HCT116 (cell line): ENCODE measurements at places on chromosomes 1 and 21.

GRCh38 chr1:18474559-18475175 lies 6.1 kb upstream of the KLHDC7A start:
- DNase-seq = no peak

- peak; percentile 35 for DNase-seq
These were observed 26.9 kb downstream of the SPATA46 start for GRCh38 chr1:162349635-162350330.

DNA sequence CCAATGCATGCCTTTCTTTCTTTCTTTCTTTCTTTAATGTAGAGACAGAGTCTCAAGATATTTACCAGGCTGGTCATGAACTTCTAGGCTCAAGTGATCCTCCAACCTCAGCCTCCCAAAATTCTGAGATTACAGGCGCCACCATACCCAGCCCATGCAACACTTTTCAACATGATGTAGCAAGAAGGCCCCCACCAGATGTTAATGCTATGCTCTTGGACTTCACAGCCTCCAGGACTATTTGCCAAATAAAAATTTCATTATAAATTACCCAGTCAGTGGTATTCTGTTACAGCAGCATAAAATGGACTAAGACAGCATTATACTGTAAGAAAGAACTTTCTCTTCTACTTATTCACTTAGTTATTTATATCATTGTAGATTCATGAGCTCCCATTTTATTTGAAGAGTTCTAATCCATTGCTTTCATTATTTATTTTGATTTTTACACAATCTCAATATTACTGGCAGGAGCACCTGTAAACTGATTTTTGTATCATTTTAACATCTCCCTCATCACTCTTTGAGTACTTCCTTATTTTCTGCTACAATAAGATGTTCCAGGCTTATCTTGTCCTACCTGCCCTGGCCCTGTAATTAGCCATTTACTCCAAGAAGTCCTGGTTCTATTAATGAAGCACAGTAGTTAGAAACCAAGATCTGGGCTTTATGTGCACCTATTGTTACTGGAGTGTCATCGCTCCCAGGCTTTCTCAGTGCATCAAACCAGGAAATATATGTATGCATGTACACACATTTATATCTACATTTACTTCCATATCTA lies 4.8 kb upstream of the RCSD1 start:
- no peak for DNase-seq

- peak; percentile 95 for DNase-seq
These were observed 26.1 kb upstream of the LAMC2 start for GRCh38 chr1:183159960-183160359.

DNA sequence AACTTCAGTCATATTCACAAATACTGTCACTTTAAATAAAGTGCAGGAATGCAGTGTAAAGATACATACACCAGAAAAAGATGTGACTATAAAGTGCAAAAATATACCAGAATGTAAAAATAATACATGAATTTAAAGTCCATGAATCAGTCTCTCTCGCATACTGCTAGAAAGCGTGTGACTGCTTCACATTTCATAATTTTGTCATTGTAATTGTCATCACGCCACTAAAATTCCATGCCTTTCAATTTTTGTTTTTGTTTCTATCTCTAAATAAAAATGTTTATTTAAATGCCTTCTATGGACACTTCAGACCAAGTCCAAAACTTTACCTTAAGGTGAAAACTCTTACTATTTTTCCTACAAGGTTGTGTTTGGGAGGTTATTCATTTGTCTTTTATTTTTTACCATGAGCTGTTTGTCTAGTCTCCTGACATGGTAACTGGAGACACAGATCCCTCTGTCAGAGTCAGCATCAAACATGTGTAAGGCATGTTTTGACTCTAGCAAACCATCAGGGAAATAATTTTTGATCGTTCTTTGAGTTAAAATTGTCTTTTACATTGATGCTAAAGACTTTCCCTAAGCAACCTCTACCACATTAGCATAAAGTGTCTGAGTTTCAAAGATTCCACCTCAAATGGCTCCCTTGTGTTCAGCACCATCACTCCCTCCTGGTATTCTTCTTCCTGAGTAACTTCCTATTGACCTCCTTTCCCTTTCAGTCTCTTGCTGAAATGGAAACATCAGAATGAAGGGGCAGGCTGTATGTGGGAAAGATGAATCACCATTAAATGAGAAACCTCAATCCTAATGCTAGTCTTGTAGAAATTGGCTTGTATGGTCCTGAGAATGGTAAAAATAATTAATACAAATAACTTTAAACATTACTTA lies 14.0 kb upstream of the AIM2 start:
- DNase-seq = no peak

DNA sequence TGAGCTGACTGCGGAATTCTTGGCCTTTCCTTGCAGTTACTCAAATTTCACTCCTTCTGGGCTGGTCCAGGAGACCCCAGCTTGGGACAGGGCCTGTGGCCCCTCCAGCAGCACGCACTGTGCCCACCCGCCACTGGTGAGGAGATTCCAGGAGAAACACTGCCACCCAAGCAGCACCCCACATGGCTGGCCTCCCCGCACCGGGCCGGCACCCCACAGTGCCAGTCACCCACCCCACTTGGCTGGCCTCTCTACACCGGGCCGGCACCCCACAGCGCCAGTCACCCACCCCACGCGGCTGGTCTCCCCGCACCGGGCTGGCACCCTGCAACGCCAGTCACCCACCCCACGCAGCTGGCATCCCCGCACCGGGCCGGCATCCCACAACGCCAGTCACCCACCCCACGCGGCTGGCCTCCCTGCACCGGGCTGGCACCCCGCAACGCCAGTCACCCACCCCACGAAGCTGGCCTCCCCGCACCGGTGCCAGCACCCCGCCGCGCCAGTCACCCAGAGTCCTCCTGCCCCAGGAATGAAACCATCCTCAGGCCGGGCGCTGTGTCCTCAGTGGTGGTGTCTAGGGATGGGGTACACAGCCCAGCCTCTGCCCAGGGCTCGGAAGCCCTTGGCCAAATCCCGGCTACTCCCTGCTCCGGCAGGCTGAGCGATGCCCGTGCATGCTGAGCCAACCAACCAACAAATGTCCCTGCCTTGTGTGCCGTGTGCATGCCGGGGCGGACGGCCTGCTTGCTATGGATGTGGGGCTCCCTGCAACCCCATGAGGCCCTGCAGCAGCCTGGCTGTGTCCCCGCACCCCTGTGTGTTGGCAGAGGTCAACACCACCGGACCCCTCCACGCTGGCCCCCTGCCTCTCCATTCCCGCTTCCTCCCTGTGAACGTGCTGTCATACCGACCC lies 38.6 kb upstream of the TSPEAR start:
- DNase-seq = no peak

DNA sequence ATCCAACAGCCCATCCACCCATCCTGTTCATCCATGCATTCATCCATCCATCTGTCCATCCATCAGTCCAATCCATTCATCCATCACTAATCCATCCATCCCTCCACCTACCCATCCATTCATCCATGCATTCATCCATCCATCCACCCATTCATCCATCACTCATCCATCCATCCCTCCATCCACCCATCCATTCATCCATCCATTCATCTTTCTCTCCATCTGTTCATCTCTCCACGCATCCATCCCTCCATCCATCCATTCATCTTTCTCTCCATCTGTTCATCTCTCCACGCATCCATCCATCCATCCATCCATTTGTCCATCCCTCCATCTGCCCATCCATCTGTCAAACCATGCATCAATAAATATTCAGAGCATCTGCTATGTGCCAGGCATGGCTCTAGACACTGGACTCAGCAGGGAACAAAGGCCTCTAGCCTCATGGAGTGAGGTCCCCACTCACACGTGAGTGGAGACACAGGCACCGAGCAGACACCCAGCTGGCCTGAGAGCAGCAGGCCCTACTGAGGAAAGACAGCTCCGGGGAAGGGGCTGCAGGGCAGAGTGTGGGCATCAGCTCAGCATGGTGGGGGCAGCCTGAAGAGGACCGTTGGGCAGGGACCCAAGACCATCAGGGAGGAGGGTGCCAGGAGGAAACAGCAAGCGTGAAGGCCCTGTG lies 9.6 kb downstream of the KRTAP10-1 start:
- no peak for DNase-seq

GRCh38 chr1:154557248-154557938 lies 1.1 kb downstream of the UBE2Q1 start:
- no peak for DNase-seq

DNA sequence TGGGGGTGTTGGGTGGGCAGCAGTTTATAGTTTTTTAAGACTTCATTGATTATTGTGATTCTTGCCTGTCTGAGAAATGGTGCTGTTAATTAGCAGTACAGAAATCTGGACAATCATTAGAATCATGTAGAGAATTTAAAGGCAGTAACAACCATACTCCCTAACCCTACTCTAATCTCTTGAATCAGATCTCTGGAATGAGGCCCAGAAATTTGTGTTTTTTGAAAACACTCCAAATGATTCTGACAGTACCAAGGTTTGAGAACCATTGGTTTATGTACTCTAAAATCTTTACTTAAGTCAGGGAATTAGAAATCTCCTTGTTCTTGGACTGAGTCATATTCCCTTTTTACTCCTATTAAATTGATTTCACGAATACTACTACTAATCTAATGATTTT lies 24.0 kb downstream of the FNBP1L start:
- no peak for DNase-seq

DNA sequence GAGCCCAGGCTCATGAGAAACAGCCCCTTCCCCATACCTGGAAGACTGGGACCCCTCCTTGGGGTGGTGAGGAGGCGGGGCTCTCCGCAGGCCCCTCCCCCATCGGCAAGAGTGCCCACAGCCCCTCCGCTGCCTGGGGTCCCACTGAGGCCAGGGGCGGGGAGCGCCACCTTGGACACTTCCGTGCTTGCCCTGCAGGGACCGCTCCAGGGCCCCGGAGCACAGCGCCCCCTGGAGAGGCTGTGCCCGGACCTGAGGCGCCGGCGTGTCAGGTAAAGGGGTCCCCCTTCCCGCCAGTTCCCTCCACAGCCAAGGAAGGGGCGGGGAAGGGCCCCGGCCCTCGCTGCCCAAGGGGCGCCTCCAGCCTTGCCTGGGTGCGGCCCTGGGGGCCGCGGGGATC lies 21.5 kb downstream of the INAVA start:
- no peak for DNase-seq

- peak; percentile 7 for DNase-seq
These were observed 27.5 kb downstream of the TBX15 start for GRCh38 chr1:118960567-118961136.

DNA sequence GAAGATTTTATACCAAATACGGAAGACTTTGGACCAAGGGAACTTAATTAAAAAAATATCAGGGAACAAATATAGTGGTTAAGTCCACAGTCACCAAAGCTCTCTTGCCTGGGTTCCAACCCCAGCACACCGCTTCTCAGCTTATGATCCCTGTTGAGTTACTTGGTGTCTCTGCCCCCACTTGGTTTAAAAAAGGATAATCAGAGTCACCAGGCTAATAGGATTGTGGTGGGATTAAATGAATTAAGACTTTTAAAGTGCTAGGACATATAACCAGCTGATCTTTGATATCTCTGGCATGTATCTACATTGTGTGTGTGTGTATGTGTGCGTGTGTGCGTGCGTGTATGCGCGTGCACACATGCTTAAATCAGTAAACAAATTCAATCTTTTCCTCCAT lies 474.7 kb upstream of the DAB1 start:
- DNase-seq = no peak

DNA sequence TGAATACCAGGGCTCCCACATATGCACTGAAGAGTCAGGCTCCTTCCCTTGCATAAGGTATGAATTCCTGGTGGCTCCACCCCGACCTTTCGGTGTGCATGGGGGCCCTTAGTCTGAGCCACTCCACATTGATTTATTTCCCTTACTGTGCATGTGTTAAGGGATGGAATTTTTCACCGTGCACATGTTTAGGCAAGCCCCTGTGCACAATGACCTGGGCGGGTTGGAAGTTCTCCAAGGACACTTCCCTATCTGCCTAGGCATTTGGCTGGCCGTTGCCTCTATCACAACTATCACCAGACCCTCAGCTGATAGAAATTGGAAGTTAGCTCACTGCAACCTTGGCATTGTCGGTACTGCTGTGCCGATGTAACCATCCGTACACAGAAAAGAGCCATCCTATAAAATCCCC lies 9.7 kb downstream of the S100A6 start:
- no peak for DNase-seq

DNA sequence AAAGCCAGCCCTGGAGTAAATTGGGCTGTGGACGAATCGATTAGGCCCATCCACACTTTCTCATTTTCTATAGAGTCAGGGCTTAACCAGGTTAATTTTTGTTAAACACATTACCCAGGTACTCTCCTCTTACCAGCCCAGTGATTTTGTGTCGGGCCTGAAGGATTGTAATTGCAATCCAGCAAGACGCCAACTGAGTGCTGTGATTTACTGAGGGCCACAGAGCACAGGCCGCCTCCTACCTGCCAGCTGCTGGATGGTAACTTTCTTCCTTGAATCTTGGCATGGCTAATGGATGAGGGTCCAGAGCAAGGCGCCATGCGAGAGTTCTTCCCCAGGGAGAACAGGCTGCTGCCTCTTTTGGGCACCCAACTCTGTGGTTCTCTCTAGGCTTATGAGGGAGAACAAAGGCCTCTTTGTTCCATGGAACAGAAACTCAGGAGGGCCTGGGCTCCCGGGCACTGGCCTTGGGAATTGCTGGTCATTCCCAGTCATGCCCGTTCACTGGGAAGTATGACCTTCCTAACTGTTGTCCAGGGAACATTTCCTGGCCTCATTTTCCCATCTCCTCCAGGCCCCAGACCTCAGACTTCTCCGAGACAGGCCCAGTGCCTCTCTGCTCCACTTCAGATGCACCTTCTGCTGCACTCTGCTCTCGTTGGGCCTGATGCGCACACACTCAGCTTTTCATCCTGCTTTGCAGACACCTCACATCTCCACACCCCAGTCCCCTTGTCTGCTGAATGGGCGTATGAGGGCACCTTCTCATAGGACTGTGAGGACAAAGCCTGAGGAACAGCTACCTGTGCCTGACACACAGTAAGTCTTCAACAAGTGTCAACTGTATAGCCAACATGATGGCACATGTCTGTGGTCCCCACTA lies 57.3 kb downstream of the SYF2 start:
- no peak for DNase-seq

DNA sequence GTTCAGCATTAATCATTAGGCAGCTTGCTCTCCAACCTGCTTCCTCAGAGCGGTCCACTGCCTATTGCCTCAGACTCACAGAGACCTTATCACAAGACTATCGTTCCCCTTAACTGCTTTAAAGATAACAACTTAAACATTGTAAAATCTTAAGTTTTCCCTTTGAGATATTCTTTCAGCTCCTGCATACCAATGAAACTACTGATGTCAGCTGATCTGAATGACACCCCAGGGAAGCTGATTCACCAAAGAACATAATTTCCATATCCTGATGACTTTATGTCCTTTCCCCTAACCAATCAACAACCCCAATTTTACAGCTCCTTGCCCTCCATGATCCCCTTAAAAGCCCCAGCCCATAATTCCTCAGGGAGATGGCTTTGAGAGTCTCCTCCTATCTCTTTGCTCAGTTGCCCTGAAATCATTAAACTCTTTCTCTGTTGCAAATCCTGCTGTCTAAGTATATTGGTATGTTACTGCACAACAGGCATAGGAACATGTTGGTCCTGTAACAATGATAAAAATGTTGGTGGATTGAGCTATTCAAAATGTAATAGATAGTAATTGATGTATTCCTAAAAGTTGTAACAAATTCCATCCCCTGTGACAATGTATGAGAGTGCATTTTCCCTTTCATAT lies 621.4 kb upstream of the RGS18 start:
- no peak for DNase-seq

GRCh38 chr1:180566026-180566425 lies 7.3 kb downstream of the OVAAL start:
- DNase-seq = no peak

- no peak for DNase-seq
These were observed 60.5 kb downstream of the CD58 start for GRCh38 chr1:116510361-116510760.

- DNase-seq = no peak
These were observed 16.2 kb downstream of the SLC2A1 start for GRCh38 chr1:42942444-42942843.

- DNase-seq = no peak
These were observed 8.4 kb downstream of the EXTL1 start for GRCh38 chr1:26029864-26030481.
